NCI-H2227 treated with DMSO at 0.1 percent for 48 hours (cell line): ENCODE measurements at places on chromosomes 3 and 15.

- DNase-seq = no peak
Measured at GRCh38 chr3:177329854-177330253, 132.6 kb upstream of the TBL1XR1 start.

GRCh38 chr3:17972959-17973906, 230.8 kb upstream of the TBC1D5 start:
- no peak for DNase-seq

DNA sequence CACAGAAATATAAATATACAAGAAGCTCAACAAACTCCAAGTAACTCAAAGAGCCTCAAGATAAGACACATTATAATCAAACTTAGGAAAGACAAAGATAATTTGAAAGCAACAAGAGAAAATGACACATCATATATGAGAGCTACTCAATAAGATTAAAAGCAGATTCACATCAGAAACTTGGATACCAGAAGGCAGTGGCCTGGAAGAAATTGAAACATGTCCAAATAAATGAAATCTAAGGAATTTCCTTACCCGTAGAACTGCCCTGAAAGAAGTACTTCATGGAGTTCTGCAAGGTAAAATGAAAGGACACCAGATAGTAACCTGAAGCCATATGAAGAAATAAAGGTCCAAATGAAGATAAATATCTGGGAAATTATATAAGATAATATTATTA, 113.9 kb downstream of the LSAMP start:
- no peak for DNase-seq

DNA sequence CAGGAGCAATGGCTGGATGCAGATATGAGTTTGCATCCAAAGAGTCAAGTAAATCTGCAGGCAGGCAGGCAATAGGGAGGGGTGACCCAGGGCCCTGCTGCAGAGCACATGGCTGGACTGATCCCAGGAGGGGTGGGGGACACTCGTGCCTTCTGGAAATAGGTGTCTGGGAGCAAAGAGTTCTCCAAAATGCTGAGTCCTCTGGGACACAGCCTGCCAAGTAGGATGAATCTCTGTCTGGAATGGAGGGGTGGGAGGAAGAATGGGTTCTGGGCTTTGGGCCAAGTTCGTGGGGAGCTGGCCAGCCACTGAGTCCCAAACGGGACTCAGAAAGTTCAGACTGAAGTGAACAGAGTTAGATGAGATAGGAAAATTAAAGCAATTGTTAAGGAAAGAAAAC, 214.5 kb downstream of the MTHFS start:
- DNase-seq = no peak

- DNase-seq = no peak
Measured at GRCh38 chr15:25392806-25393205, 46.0 kb downstream of the UBE3A start.

- no peak for DNase-seq
Measured at GRCh38 chr3:42027571-42027970, 63.6 kb upstream of the TRAK1 start.

- peak; percentile 70 for DNase-seq
Measured at GRCh38 chr15:58988006-58988785, 733 bp downstream of the RNF111 start.

DNA sequence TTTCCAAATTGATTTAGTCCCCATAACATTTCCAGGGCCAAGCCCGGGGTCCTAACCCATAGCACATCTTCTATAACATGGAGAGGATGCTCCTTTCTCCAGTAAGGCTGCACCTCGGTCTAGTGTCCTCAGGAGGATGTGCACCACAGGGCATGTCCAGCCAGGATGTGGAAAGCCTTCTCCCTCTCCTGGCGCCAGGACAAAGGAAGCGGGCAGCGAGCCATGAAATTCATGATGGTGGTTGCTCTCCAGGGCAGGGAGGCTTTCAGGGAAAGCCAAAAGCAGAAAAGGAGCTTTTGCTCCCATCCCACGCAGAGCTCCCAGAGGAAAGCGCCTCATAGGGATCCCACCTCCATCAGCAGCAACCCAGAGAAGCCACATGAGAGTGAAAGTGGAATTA, 220.0 kb downstream of the ADAMTSL3 start:
- DNase-seq = no peak

GRCh38 chr3:41265011-41265545, 65.8 kb downstream of the CTNNB1 start:
- DNase-seq = no peak

- DNase-seq = no peak
Measured at GRCh38 chr3:123632161-123632655, 47.4 kb upstream of the HACD2 start.

GRCh38 chr3:98070840-98071239, 16.1 kb upstream of the OR5AC2 start:
- no peak for DNase-seq

GRCh38 chr3:188327433-188327832, 173.5 kb downstream of the LPP start:
- no peak for DNase-seq

DNA sequence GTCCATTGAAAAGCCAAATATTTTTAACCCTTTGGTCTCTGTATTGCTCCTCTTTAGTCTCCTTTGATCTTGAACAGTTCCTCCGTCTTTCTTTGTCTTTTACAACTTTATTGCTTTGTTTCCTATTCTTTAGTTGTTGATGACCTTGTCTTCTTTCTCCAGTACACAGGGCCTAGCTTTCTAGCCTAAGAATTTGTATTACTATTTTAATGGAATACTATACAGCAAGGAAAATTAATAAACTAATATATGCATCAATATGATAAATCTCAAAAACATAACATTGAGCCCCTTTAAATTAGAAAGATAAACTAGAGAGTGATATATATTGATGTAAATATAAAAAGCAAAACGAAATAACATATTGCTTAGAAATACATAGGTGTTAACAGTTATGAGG, 88.7 kb downstream of the NR1D2 start:
- DNase-seq = no peak

GRCh38 chr3:131371688-131372066, 9.9 kb upstream of the NUDT16 start:
- no peak for DNase-seq

DNA sequence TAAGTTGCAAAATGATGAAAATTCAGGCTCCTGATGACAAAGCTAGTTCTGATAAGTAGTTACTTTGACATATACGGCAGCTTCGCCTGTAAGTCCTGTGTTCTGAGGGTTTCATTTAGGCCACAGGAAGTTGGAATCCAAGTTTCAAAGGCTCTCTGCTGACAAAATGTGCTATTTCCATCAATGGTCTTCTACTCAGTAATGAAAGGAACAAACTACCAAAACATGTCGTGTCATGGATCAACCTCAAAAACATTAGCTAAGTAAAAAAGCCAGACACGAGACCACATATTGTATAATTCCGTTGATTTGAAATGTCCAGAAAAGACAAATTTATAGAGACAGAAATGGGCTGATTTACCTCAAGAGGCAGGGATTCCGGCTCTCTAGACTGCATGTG, 22.5 kb downstream of the NGRN start:
- no peak for DNase-seq
